ENCODE measurements at places on chromosomes 1 and 21. TPM values are rescaled to one million over a fixed set of nuclear protein-coding genes. Genes with fewer than 3 reads are reported as not detected.

DNA sequence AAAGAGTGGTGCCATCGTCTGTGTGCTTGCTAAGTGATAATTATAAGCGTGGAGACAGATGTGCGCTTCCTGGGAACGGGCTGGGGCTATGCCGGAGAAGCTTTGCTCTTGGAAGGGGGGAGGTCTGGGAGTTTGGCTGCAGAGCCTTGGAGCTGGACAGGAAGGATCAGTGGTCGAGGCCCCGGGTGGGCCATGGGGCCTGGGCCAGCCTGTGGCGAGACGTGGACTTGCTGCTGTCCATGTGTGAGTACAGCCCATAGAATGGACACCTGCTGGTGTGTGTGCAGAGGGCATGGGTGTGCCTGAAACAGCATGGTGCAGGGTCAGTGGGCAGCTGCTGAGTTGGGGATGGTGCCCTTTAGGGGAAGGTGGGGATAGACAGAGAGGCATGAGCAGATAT lies 121.3 kb downstream of the PCBP3 start:
- DNase-seq = no peak

DNA sequence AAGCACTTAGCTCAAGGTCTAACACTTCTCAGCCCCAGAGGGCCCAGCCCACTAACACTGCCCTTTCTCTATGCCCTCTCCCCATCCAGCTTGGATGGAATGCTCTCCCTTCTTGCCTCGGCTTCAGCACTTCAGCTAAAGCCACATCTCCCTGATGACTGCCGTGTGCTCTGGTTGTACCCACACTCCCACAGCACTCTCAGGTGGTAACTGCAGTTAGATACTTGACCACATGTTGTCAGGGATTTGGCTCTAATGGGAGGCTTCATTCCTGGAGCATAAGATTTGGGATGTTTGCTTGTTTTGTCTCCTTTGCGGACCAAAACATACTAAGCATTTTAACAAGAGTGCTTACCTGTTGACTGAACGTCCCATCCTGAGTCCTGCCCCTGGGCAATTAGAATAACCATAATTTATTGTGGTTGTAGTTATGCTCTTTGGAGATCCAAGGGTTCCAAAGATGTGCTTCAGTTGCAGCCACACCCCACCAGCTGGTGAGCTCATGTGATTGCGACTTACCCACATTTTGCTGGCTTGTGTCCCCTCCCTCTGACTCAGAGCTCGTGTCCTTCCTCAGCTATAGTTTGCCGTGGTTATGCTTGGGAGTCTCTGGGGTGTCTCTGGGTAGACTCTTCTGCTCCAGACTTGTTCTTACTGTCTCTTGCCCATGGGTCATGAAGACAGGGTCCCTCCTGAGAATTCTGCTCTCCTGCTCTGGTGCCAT lies 7.7 kb upstream of the SLC26A9 start:
- DNase-seq = no peak

DNA sequence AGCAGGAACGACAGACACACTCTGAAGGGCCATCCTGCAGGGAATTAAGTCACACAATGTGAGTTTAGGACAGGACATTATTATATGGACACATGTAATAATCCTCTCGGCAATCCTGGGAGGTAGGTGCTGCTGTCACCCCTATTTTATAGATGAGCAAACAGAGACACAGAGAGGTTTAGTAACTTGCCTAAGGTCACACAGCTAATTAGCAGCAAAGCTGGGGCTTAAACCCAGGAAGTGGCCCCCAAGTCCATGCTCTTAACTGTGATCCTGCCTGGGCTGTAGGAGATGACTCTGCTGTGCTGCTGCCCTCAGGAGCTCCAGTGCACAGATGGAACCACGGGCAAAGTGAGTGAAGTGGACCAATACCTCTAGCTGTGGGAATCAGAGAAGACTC lies 660.0 kb downstream of the PTPRU start:
- DNase-seq = no peak

The ZNF648 gene
- polyA plus RNA-seq = 0.04 TPM

DNA sequence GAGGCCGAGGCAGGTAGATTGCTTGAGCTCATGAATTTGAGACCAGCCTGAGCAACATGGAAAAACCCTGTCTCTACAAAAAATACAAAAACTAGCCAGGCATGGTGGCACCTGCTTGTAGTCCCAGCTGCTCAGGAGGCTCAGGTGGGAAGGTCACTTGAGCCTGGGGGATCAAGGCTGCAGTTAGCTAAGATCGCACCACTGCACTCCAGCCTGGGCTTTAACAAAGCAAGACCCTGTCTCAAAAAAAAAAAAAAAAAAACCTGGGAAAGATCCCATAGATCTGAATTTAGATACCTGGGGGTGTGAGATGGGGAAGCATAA lies 32.9 kb downstream of the NIBAN1 start:
- DNase-seq = no peak

- peak; percentile 81 for DNase-seq
These were observed at the start of gene COL8A2 for GRCh38 chr1:36125129-36125991. COL8A2 (minus strand) TSS chr1:36125222; CDS start chr1:36100242, 24,980 bp downstream.

DNA sequence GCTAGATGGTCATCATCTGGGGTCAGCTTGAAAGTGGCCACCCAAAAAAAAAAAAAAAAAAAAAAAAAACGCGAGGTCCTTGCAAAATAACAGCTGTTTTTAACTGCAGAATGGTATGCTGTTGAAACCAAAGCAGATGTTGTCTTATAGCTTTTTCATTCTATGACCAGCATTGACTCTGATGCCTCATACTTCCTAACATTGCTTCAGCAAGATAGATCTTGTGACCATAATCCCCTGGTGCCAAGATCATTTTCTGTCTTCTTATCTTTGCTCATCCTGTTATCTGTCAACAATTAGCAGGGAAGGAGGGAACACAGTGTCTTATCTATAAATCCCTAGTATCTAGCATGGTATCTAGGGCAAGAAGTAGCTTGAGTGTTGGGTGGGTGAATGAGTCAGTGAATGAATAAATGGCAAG lies 181.5 kb downstream of the PLPP3 start:
- DNase-seq = no peak

The LEFTY2 gene
- polyA plus RNA-seq = not detected

The ATP6V1G3 gene
- polyA plus RNA-seq = not detected

DNA sequence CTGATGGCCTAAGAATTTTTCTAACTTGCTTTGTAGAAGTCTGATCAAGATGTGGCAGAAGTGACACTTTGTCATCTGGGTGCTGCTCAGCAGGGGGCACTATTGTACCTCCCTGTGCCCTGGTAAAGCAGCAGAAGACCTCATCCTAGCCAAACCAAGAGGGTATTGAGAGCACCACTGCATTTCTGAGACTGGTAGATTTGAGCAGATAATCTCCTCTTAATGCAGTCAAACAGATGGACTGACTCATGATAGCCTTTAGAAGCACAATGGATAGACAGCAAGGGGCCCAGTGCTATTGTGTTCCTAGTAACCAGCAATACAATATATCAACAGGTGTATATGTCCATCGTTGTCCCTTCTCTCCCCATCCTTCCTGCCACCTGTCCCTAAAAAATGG lies 5.7 kb downstream of the TPM3 start:
- no peak for DNase-seq

The TTLL10 gene
- polyA plus RNA-seq = 0.70 TPM

The REG4 gene
- polyA plus RNA-seq = 10.4 TPM

The ANGEL2 gene
- 10.8 TPM for polyA plus RNA-seq

GRCh38 chr1:36096500-36097432 lies 8.1 kb downstream of the ADPRS start:
- no peak for DNase-seq

The MAN1C1 gene
- polyA plus RNA-seq = 7.4 TPM

The NT5C1A gene
- not detected for polyA plus RNA-seq

DNA sequence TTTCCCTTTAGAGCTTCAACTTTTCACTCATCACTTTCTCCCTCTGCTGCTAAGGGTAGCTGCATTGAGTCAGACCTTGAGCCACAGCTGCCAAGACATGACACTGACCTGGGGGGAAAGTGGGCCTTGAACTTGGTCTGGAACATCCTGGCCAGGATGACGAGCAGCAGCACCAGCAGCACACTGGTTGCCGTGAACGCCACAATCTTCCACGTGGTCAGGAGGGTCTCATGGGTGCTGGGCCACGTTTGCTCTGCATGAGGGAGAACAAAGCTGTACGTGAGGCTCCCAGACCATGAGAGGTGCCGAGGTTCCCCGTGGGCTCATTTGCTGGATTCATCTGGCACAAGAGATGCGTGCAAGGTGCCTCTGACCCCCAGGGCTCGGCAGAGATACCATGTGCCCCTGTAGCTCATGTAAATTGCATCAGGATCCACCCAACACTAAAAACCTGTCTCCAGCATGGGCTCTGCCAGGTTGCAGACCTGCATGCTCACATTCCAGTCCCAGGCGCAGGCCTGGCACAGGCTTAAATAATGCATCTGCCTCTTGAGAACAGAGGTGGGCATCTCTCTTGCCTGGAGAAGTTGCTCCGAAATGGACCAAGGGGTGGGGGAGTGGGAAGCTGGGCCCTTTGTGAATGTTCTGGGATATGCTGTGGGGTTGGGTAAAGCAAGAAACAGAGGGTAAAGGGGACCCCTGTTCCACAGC lies 84.6 kb upstream of the TLR5 start:
- no peak for DNase-seq
